ENCODE measurements at places on chromosomes 16 and 17. TPM values are rescaled to one million over a fixed set of nuclear protein-coding genes. Genes with fewer than 3 reads are reported as not detected.

- no peak for DNase-seq
Measured at GRCh38 chr16:86593913-86594620, 15.7 kb downstream of the FOXL1 start.

- DNase-seq: no peak
Measured at GRCh38 chr17:5785338-5785737, 201.0 kb upstream of the NLRP1 start.

- no peak for DNase-seq
Measured at GRCh38 chr17:28810437-28810836, 32.2 kb downstream of the FAM222B start.

- no peak for DNase-seq
Measured at GRCh38 chr16:10318798-10319500, 66.9 kb upstream of the ATF7IP2 start.

DNA sequence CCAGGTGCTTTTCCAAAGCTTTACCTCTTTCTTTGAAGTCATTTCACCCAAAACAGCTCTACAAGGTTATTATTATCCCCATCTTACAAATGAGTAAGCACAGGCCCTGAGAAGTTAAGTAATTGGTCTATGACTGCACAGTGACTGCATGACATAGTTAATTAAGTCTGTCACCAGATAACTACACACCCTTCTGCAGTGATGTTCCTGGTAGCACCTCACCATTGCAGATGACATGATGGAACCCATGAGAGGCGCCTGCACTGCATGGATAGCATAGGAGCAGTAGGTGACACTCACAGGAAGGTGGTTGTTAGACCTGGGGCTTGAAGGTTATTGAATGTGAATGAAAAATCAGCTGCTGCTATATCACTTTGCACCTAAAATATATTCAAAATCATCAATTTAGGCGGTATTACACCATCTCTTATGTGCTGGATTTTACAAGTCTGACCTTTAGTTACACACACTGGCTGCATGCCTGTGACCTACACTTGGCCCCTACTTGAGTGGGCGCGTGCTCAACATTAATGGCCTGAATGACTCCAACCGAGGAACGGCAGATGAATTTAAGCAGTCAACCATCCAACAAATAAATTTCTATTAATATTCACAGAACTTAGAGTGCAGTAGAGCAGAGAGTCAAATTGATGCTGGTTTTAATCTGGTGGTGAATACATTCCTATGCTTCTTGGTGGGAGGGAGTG, 239.6 kb downstream of the CDH11 start:
- DNase-seq: no peak

DNA sequence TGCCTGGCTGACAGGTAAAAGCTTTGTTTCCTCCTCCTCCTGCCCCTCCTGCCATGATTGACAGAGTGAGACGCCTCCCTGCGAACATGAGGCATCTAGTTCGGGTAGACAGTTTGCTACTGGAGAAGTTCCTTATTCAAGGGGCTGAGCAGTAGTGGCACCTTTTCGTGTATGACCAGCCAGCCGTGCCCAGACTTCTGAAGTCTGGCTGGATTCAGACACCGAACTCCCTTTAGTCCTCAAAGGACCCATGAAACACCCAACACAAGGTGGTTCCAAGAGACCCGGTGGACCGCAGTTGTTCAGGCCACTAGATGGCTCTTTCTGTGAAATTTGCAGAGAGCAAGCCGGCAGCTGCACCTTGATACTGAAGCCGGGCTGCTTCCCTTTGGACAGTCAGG, 192.8 kb downstream of the XYLT1 start:
- DNase-seq: no peak

DNA sequence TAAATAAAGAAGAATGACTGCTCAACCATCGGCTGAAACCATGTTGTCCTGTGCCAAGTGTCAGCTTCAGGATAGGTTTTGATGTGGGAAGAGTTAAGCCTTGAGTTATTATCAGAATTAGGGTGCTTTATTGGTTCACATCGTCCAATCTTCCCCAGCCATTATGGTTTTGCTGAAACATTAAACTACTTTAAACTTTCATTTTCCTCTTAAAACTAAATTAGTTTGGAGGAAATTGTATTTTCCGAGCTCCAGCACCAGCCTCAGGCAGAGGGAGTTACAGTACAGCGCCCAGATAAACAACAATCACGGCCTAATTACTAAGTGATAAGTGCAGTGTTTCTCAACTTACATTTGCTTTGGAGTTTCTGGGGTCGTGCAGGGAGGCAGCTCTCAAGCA, 80.2 kb downstream of the TMEM114 start:
- DNase-seq: no peak

GRCh38 chr17:20999044-20999573, 43.7 kb downstream of the USP22 start:
- DNase-seq: no peak

- no peak for DNase-seq
Measured at GRCh38 chr16:68985268-68985667, 120.2 kb upstream of the HAS3 start.

DNA sequence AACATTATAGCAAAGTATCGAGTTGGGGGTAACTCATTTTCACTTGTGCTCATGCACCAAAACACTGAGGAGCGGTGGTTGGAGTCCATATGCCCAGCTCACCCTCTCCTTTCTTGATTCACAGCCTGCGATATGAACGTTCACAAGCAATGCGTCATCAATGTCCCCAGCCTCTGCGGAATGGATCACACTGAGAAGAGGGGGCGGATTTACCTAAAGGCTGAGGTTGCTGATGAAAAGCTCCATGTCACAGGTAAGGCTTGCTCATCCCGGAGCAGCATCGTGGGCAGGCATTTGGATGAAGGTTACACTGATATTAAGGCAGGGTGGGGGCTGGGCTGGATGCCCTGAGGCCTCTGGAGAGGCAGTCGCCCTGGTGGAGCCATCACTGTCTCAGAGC, 189.7 kb upstream of the CACNG5 start:
- DNase-seq: no peak

GRCh38 chr17:80908776-80909175, 82.9 kb upstream of the CHMP6 start:
- DNase-seq: no peak

GRCh38 chr17:49401971-49402611, 12.6 kb downstream of the PHB1 start:
- DNase-seq: peak; percentile 73

DNA sequence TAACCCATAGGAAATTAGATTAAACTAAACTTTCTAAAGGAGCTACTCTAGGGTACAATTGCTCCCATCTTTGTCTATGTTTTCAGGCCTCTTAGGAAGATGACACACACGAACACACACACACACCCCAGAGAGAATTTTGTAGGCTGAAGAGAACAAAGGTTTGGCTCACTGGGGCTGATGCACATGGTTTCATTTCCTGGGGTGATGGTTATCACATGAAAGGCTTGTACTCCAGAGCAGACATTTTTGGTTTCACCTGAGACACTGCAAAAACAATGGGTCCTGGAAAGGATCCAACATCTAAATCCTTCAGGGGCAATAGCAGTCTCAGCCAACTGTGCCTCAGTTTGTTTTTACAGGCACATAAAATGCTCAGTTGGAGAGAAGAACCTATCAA, 62.8 kb downstream of the GRB7 start:
- DNase-seq: no peak

DNA sequence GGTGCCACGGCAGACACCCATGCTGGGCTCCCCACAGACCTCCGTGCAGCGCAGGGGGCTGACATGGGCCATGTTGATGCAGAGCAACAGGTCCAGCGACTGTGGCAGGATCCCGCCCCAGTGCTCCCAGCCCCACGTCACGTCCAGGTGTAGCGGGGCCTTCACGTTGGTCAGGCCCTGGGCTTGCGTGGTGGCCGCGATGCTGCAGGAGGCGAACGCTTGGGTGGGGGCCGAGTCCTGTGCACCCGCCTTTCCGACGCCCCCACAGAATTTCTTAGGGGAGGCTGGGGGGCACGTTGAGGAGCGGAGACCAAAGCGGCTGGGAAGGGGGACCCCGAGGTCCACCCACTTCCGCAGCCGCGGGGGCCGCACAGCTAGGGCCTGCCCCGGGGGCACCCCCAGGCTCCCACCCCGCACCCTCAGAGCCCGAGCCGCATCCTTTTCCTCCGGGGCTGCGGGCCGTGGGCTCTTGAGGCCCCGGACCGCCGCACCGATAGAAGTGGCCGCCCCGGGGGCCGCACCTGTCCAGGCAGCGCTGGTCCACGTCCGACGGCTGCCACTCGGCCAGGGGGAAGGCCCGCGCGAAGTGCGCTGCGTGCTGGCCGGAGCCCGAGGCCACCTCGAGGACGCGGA, 416 bp downstream of the METTL26 start:
- no peak for DNase-seq

GRCh38 chr16:55539049-55539448, 27.4 kb upstream of the CAPNS2 start:
- DNase-seq: no peak

DNA sequence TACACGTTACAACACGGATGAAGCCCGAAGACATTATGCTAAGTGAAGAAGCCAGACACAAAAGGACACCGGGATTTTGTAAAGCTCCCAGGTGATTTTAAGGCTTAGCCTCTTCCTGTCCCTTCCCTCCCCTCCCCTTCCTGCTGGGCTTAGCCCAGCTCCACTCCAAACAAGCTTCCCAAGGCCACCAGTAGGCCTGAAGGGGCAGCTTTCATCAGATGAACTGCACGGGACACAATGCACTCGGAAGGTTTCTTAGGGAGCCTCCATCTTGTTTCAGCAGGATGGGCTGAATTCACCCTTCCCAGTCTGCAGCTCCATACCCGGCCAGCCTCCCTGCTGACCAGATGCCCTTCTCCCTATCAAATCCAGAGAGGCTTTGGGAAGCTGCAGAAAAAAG, 10.4 kb downstream of the MEFV start:
- DNase-seq: no peak

DNA sequence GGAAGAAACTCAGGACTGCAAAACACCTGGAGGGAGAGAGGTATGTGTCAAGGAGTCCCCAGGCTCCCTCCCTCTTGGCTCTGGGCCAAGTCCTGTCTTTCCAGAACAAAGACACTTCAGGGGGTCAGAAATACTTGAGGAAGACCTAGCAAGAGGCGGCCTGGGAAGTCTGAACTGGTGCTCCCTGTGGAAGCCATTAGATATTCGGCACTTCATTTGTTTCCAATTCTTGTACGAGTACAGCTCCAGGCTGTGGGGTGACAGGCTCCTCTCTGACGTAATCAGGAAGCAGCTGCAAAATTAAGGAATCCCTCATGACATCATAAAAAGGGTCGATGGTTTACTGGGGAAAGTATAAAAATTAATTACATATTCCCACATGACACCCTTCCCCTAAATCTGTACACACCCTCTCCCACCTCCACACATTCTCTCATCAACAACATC, 108.7 kb downstream of the SMG6 start:
- DNase-seq: no peak

DNA sequence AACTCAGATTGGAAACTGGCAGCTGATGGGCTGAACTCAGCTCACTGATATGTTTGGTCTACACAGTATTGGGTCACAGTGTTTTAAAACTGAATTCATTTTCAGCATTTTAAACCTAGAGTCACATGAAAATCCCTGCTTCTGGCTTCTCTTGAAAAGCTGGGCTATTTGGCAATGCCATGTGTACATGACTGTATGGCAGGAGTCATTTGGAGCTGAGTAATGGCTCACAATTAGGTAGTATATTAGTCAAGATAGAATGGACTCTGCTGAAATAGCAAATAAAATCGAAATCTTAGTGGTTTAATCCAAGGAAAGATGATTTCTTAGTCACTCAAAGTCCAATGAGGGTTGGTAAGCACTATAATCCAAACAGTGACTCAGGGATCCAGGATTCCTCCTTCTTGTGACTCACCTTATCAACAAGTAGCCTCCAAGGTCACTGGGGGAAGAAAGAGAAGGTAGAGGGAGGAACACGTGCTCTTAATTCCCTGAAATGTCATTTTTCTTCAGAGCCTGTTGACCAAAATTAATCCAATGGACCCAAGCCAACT, 13.9 kb upstream of the PMP22 start:
- DNase-seq: no peak

DNA sequence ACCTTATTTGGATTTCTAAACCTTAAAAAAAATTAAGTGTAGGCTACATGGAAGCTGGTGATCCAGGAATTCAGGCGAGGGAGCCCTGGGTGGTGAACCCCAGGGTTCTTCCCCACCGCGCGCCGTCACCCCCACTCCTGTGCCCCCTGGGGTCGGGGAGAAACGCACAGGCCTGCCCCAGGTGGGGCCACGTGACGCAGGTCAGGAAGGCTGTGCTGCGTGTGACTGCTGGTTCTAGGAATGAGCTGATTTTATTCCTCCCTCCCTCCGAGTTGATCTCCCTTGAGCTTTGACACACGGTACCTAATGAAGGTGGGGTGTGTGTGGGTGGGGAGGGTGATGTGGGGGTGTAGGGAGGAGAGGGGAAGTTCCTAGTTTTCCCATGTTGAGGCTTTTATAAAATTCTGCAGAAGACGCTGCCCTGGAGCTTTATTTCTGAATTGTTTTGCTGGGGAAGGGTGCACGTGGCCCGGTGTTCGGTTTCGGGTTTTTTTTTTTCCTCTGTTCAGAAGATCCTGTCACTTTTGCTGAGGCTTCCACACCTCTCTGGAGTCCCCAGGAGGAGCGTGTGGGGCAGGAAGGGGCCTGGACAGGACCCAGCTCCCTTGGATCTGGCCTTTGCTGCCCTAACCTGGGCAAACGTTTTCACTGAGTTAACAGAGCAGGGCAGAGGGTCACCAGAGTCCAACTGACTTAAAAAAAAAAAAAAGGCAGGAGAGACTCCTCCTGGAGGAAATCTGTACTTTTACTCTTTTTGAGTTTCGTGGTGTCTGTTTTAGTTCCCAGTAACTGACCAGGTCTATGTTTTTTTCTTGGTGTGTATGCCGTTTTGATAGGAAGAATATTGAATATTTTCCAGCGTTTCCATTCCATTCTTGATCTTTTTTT, 55.8 kb upstream of the GSE1 start:
- DNase-seq: no peak

GRCh38 chr17:16129441-16130205, 85.7 kb downstream of the NCOR1 start:
- no peak for DNase-seq

- DNase-seq: no peak
Measured at GRCh38 chr16:84086341-84086740, 30.4 kb downstream of the MBTPS1 start.

GRCh38 chr17:142102-142661, 4.8 kb downstream of the SCGB1C2 start:
- DNase-seq: peak; percentile 87

GRCh38 chr17:81599719-81600486, 37.0 kb downstream of the NPLOC4 start:
- DNase-seq: no peak

GRCh38 chr17:78484271-78485246, 92.6 kb downstream of the DNAH17 start:
- DNase-seq: no peak

GRCh38 chr17:4605826-4606225, 21.5 kb downstream of the SMTNL2 start:
- DNase-seq: no peak

- no peak for DNase-seq
Measured at GRCh38 chr16:57999366-57999970, 1.0 kb downstream of the ZNF319 start.

Gene DYNLRB2
- not detected for total RNA-seq

Gene PDILT
- not detected for total RNA-seq

Gene HES7
- not detected for total RNA-seq

Gene HS3ST3B1
- total RNA-seq: 3.6 TPM

Gene CFAP119
- total RNA-seq: 2.2 TPM

Gene CNTNAP1
- total RNA-seq: 3.7 TPM

Gene ZP2
- not detected for total RNA-seq

Gene CD300E
- total RNA-seq: 7.3 TPM

Gene CRISPLD2
- total RNA-seq: 256 TPM

Gene XAF1
- 99.1 TPM for total RNA-seq

Gene P2RX5
- total RNA-seq: 0.29 TPM

Measured in mesenteric fat pad (tissue), 1 donor.